ENCODE measurements at places on chromosomes 2 and 18. TPM values are rescaled to one million over a fixed set of nuclear protein-coding genes. Genes with fewer than 3 reads are reported as not detected.

The RAB6C gene
- not detected for total RNA-seq

DNA sequence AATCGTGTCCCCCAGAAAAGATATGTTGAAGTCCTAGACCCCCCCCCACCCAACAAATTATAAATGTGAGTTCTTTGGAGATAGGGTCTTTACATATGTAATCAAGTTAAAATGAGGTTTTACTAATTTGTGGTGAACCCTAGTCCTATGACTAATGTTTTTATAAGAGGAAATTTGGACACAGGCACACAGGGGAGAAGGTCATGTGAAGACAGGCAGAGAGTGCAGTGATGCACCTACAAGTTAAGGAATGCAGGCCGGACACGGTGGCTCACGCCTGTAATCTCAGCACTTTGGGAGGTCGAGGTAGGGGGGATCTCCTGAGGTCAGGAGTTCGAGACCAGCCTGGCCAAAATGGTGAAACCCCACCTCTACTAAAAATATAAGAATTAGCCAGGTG is 5.8 kb upstream of the PMAIP1 start:
- no peak overlapping the region for H3K4me3 ChIP-seq
- H3K4me1 ChIP-seq, result no peaks in the 10 kb centered on the region
- no peak overlapping the region for H3K27ac ChIP-seq
- H3K36me3 ChIP-seq, result no peaks in the 10 kb centered on the region
- no peak for DNase-seq

GRCh38 chr2:72276356-72276755 is 128.7 kb upstream of the CYP26B1 start:
- DNase-seq, result no peak
- H3K27me3 ChIP-seq, result no peaks in the 10 kb centered on the region
- H3K4me1 ChIP-seq, result peaks cover 34% of the 10 kb centered on the region
- no peak overlapping the region for H3K4me3 ChIP-seq
- no peaks in the 10 kb centered on the region for H3K36me3 ChIP-seq
- H3K27ac ChIP-seq, result no peak overlapping the region

DNA sequence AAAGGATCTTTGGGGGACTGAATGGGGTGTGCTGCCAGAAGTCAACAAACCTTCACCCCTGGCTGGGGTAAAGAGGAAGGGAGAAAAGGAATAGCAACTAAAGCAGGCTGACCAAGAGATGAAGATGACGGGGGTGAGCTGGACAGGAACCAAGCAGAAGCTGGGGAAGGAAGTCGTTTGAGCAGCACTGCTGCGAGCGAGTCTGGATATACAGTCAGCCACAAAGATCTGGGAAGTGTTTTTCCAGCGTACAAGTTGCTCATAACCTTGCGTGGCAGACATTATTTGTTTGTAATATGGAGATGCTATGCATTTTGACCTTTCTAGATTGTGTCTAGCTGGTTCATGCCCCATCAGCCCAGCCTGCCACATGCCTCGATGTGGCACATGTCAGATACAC is 71.2 kb downstream of the EIF2AK3 start:
- H3K36me3 ChIP-seq, result peaks cover 7% of the 10 kb centered on the region
- no peak overlapping the region for H3K27ac ChIP-seq
- no peak overlapping the region for H3K4me3 ChIP-seq
- H3K27me3 ChIP-seq, result no peaks in the 10 kb centered on the region
- no peak for DNase-seq
- H3K4me1 ChIP-seq, result no peaks in the 10 kb centered on the region

All from lung (tissue), 17 donors.